ENCODE measurements at places on chromosomes 1 and 21. TPM values are rescaled to one million over a fixed set of nuclear protein-coding genes. Genes with fewer than 3 reads are reported as not detected.

DNA sequence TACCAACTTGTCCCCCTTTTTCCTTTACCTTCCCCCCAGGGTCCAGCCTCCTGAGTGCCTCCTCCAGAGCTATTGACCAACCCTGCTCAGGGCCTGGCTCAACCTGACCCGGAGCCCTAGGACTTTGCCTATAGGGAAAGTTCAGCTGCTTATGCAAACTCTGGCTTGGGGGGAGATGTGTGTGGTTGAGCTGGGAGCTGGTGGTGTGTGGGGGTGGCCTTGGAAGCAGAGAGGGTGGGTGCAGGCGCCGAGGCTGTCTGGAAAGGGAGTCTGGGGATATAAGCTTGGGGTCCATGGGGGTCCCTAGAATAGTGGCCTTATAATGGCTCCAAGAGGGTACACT lies 14.1 kb downstream of the KCNQ4 start:
- H3K4me3 ChIP-seq = no peak overlapping the region
- H3K27ac ChIP-seq = no peak overlapping the region
- H3K27me3 ChIP-seq = no peaks in the 10 kb centered on the region
- H3K36me3 ChIP-seq = no peaks in the 10 kb centered on the region

DNA sequence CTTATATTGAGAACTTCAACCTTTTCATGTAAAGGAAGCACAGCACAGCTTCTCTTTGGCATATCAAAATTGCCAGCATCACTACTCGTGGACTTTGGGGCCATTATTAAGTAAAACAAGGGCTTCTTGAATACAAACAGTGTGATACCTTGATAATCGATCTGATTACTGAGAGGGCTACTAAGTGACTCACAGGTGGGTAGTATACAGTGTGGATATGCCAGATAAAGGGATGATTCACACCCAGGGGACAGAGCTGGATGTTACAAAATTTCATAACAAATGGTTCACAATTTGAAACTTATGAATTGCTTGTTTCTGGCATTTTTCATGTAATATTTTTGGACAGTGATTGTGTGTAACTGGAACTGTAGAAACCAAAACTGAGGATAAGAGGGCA lies 15.4 kb downstream of the HDAC1 start:
- no peaks in the 10 kb centered on the region for H3K4me1 ChIP-seq
- no peak overlapping the region for H3K27ac ChIP-seq
- no peak overlapping the region for H3K4me3 ChIP-seq
- H3K27me3 ChIP-seq = no peaks in the 10 kb centered on the region

GRCh38 chr21:29256126-29256910 lies 42.4 kb upstream of the BACH1 start:
- H3K36me3 ChIP-seq = no peaks in the 10 kb centered on the region
- DNase-seq = no peak
- peaks cover 4% of the 10 kb centered on the region for H3K4me1 ChIP-seq
- no peak overlapping the region for H3K27ac ChIP-seq
- no peaks in the 10 kb centered on the region for H3K27me3 ChIP-seq
- H3K4me3 ChIP-seq = no peak overlapping the region

DNA sequence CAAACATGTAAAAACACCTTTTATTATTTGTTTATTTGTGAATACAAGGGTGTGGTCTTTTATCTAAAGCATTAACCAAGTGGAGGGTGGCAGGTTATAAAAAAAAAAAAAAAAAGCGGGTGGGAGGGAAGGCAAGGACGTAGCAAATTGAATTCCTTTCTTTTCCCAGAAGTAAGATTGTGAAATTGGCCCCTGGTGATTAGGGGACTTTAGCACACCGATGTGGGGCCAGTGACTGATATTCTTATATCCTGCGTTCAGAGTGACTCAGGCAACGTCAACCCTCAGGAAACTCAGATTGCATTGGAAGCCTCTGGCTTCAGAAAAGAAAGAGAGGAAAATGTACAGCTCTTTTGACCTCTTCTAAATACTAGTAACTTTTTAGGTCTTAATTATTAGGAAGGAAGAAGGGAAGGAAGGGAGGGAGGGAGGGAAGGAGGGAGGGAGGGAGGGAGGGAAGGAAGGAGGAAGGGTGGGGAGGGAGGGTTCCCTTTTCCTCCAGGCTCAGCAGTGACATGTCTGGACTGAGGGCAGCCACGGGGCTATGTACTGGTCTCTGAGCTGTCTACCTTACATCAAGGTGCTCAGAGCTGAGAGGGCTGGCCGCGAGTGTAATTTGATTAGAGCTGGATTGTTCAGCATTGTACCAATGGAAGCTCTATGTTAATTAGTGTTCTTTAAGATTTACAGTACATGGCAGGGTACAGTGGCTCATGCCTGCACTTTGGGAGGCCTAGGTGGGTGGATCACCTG lies 30.2 kb downstream of the EVA1C start:
- no peaks in the 10 kb centered on the region for H3K4me1 ChIP-seq
- no peaks in the 10 kb centered on the region for H3K27me3 ChIP-seq
- no peak for DNase-seq
- H3K27ac ChIP-seq = no peak overlapping the region
- H3K4me3 ChIP-seq = no peak overlapping the region

DNA sequence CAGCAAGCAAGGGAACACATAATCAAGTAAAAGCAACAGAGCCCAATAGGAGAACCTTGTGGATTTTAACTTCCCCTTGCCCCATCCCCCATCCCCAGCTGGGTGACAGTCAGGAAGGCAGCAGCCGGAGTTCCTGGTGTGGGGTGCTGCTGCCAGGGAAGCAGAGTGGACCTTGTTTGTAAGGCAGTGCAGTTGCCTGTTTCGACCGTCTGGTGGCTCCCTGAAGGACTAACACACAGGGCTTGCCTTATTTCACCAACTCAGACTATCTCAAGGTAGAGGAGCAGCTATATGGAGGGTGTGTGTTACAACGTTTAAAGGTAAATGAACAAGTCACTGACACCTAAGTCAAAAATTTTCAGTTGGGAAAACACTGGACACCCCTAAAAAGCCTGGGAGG lies 6.6 kb downstream of the KRTAP10-8 start:
- DNase-seq = no peak
- no peak overlapping the region for H3K27ac ChIP-seq

DNA sequence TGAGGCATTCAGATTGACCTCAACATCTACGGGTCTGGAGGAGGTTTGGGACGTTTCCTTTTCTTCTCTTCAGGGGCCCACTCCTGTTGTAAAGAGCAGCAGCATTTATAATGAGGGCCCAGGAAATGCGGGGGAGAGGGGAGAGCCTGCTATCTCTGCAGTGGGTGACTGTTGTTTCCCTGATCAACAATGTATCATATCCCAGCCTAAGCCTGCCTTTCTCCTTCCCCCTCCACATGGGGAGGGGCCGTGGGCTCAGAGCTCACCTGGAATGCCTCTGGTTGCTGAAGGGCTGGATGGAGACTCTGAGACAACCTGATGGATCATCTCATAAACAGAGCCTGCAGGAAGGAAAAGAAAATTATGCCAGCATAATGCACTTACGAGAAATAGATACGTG lies 36.0 kb upstream of the HAO2 start:
- H3K36me3 ChIP-seq = no peaks in the 10 kb centered on the region
- no peak for DNase-seq
- H3K27ac ChIP-seq = no peak overlapping the region

- no peak overlapping the region for H3K4me3 ChIP-seq
- no peak for DNase-seq
- no peak overlapping the region for H3K27ac ChIP-seq
Observed at GRCh38 chr1:219917851-219918466, 10.4 kb downstream of the SLC30A10 start.

UBXN11 gene
- total RNA-seq = 25.5 TPM

MCOLN2 gene
- total RNA-seq = 3.8 TPM

Measured in breast epithelium (tissue), 4 donors.